ENCODE measurements at places on chromosomes 2 and 18.

- no peak for DNase-seq
Observed at GRCh38 chr18:28164771-28165483, 12.0 kb downstream of the CDH2 start.

GRCh38 chr2:237501892-237502513 is 15.0 kb downstream of the MLPH start:
- no peak for DNase-seq

DNA sequence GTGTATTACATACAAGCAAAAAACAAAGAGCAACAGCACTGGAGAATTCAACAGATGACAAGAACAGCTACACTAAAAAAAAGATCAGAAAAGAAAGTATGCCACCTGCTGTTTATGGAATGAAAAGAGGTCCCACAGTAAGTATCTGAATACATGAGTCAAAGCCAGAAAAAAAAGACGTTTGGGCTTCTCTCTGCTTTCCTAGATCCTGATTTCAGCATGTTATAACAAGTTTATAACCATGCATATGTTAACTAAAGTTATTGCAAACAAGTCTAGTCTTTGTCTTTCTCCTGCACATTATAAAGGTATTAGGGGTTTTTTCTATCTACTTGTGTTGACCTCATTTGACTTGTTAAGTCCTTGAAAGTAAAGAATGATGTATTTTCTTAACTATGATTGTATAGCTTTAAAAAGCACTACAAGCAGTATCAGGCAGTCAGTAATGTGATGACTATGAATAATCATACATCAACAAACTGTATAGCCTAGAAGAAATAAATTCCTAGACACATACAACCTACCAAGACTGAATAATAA is 108.5 kb upstream of the COL5A2 start:
- DNase-seq, result peak; percentile 64

- DNase-seq, result no peak
Observed at GRCh38 chr2:25368660-25369059, 26.9 kb upstream of the DNMT3A start.

DNA sequence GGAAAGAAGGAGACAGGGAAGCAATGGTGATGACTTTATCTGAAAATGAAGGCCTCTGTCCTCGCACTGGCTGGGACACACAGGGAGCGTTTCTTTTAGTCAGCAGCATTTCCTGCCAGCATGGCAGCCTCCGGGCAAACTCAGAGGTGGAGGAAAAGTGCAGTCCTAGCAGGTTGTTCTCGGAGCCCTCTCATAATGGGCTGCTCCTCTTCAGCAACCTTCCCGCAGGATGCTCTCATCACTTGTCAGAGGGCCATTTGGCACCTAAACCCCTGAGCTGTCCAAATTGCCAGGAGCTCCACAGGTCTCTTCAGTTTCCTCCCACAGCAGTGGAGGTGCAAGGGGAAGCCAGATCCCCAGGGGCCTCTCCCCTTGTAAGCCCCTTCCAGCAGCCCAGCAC is 6.2 kb downstream of the STK39 start:
- no peak for DNase-seq

GRCh38 chr2:97011977-97012569 is 25.7 kb upstream of the FAM178B start:
- peak; percentile 61 for DNase-seq

DNA sequence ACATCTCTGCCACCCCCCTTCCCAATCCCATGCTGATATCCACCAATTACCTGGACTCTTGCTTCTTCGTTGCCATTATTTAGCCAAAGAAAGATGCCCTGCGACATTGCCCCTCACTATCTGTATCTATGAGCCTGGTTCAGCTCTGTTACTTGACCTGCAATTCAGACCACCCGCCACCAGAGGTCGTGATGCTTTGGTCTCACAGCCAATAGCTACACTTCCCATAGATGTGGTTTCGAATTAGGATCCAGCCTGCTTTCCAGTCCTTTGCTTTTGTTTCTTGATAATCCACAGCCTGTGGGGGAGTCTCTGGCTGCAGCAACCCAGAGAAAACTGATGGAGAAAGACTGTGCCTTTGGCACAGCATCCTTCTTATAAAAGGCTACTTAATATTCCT is 239.4 kb downstream of the KLHL29 start:
- no peak for DNase-seq

GRCh38 chr2:192029089-192029488 is 165.6 kb downstream of the TMEFF2 start:
- no peak for DNase-seq

GRCh38 chr2:42274863-42275262 is 86.2 kb downstream of the COX7A2L start:
- no peak for DNase-seq

DNA sequence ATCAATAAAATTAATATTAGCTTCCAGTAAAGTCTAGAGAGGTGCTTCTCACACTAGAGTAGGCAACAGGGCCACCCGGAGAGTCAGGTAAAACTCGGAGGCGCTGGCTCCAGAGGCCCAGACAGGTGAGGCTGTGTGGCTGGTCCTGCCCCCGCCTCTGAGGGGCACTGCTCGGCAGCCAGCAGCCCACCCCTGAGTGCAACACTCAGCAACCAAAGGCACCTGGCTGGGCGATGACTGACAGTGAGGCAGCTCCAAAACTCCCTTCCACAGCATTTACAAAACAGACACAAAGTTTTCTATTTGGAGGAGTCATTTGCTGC is 138.8 kb upstream of the ID2 start:
- DNase-seq, result no peak

All from renal pelvis (tissue), 12 donors.